ENCODE measurements at places on chromosomes 3 and 15.

DNA sequence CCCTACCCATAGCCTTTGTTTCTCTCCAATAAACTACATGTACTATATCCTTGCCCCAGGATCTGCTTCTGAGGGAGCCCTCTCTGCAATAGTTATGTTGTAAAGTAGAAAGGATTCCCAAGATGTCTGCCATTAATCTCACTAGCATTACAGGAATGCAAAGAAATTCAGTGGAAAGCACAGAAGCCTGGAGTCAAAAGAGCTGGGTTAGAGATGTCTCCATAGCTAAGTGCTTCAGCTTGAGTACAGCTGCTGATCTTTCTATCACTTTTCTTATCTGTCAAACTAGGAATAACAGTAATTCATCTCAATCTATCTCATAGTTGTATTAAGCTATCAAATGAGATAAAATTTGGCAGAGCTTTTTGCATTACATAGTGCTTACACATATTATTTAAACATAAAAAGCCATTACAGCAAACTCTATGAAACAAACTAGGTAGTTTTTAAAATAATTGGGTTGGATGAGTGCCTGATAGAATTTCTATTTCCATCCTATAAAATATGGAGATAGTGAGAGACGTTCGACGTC lies 799.5 kb upstream of the SEMA6D start:
- DNase-seq = no peak

DNA sequence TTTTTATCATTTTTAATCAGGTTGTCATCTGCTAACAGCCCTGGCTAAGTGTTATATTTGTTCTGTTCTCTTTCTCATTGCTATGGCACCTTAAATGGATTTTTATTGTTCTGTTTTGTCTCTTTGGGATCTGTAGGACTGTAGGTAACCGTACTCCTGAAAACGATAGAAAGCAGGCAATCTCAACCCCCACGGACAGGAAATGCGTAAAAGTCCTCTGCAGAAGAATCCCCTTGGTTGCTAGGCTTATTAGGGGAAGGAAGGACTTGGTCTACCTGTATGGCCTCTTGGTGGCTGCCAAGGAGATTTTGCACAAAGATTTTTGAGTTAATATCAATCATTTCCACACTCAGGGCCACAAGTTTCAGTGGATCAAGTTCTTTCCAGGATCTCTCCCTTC lies 571.9 kb upstream of the ZNF385D start:
- no peak for DNase-seq

DNA sequence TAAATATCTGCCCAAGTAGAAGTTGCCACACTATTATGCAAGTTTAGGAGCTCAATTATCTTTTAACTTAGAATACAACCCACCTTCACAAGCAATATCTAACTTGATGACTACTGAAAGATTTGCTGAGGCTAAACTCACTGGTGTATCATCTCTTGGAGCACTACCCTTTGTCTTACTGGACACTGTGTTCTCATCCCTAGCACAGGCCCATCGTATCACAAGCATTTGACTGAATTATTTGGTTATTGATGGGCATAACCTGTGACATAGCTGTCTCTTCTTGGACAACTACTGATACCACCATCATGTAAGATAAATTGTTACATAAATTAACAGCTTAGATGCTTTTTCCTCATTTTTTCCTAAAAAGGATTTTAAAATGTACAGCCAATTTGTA lies 216.2 kb upstream of the THBS1 start:
- DNase-seq = no peak

- DNase-seq = no peak
Measured at GRCh38 chr3:158213461-158213860, 103.6 kb downstream of the RSRC1 start.

DNA sequence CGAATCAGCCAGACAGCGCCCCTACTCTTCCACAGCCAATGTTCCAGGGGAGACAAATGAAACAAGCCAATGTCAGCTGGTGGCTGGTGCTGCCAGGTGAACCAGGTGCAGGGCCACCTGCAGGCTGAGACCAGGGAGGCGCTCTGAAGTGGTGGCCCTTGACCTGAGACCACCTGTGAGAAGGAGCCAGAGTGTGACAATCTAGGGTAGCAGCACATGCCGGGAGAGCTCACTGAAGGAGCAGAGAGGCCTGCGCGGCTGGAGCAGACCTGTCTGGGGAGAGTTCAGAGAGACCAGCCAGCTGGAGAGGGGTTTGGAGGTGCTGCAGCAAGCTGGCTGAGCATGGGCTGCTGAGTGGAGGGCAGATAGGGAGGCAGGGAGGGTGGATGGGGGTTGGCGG lies 693 bp upstream of the STAB1 start:
- no peak for DNase-seq

DNA sequence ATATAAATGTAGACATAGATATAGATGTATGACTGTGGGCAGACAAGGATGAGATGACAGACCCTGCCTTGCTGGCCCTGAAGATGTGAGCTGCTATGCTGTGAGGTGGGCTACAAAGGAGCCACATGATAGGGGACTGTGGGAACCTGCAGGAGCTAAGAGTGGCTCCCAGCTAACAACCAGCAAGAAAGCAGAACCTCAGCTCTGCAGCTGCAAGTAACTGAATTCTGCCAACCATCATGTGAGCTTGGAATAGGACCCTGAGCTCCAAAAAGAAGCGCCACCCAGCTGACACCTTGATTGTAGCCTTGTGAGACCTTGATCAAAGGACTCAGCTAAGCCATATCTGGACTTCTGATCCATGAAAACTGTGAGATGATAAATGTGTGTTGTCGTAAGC lies 123.3 kb upstream of the GRM7 start:
- DNase-seq = no peak

DNA sequence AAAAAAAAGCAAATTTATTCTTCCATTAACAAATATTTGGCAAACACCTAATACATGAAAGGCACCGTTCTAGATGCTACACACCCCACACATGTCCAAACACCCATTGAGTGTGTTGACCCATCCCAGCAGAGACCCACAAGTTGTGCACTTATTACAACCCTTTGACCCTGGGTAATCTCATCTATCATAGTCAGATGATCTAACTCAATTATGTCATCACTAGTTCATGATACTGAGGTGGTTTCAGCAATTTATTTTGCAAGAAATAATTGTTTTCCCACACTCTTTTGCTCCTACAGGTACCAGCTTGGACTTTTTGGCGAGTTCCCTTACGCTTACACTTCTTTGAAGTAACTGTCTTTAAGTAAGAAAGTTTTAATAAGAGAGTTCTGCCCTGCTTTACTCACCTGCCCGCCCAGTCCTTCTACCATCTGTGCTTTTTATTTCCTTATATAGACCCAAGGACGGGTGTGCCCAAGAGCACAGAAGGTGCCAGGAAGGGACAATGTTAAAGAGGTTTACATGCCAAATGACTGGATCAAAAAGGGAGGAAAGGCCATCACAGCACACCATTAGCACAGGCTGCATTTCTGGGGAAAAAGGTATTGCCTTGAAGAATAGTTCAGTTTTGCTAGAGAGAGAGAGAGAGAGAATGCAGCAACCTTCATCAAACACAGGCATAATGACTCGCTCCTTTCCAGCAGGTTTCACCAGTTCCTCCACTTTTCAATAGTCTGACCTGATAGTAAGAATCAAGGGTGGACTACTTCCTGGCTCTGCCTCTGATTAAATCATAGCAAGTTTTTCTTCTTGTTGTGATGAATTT lies 54.5 kb upstream of the ATP11B start:
- no peak for DNase-seq

- no peak for DNase-seq
Measured at GRCh38 chr3:58063022-58063815, 55.0 kb downstream of the FLNB start.

GRCh38 chr3:196749125-196749524 lies 9.5 kb downstream of the PAK2 start:
- DNase-seq = no peak

DNA sequence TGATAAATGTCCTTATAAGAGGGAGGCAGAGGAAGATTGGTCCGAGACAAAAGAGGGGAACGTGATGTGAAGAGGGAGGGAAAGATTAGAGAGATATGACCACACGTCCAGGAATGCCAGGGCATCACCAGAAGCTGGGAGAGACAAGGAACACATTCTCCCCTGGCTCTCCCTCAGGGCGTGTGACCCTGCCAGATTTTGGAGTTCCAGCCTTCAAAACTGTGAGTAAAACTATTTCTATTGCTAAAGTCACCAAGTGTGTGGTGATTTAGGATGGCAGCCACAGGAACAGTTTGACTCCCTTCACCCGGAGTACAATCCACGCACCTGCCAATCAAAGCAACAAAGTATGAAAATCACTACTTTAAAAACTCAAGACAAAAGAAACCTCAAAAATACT lies 32.1 kb upstream of the TJP1 start:
- no peak for DNase-seq

DNA sequence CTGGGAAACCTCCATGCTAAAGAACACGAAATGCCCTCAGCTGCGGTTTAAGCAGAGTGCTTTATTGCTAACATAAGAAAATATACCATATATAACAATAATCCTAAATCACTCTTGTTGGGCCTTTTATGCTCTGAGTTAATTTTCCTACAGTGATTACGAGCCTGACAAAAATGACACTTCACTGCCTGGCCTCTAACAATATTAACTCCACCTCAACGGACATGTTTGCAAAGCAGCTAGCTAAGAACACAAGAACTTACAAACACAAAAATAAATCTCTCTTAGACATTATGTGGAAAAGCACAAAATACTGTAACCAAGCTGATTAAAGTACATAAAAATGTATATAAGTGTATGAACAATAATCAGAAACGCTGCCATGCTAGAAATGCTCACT lies 40.7 kb downstream of the DLG1 start:
- no peak for DNase-seq

- DNase-seq = no peak
Measured at GRCh38 chr15:91710080-91710698, 143.3 kb upstream of the SLCO3A1 start.

DNA sequence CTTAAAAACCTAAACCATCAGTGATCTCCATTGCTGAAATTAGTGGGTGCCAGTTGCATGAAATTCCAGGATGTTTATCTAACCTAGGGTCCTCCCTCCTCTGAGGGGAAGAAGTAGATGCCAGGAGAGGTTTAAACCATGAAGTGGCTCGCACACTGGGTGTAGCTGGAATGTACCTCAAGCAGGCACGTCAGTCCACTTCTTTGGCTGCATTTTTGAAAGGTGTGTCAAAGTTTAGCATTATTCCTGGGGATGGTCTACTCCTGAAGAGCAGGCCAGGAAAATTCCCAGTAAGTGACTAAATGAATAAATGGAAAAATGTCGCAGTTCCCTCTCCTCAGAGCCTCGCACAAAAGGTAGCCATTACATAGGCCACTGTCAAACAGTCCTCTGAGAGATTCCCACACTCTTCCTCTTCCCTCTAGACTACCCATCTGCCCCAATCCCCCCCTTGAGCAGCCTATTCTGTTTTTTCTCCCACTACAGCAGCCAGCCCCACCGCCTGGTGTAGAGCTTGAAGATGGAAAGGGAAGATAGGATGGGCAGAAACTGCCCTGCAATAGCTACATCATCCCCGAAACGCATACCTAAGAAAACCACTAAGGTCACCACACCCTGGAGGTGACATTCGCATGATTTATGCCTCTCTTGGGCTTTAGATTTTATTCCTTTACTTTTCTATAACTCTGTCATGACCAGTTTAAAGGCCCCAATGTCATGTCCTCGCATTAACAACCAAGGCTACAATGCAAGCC lies 655 bp upstream of the TMOD3 start:
- no peak for DNase-seq

DNA sequence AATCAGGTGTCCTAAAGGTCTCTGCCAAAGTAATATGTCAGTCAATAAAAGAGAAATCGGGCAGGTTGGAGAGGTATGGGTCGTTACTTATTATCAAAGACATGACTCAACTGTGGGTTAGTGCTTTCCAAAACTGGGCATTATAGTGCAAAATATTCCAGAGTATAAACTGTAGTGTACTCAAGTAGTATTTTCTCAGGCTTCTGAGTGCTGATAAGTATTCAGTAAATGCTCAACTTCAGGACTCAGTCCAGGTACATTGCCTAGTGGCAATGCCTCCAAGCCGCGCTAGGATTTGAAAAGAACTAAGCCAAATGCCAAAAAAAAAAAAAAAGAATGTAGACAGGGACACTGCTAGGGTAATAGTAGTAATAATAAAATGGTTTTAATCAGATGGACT lies 233.2 kb downstream of the CPNE4 start:
- no peak for DNase-seq

DNA sequence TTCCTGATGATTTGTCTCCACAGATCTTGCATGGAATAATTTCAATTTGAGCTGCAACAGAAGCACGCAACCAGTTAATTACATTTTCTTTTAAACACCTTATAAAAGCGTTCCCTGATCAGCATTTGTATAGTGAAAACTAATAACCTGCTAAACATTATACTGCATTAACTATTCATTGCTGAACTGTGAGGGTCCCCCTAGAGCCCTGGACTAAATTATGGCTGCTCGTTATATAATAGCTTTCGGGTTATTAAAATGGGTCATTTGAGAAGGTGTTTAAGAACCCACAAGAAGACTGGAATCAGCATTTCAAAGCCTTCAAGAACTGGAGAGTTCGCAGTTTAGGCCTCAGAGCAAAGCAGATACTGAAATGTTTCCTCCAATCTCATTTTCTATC lies 52.9 kb upstream of the ICE2 start:
- no peak for DNase-seq

DNA sequence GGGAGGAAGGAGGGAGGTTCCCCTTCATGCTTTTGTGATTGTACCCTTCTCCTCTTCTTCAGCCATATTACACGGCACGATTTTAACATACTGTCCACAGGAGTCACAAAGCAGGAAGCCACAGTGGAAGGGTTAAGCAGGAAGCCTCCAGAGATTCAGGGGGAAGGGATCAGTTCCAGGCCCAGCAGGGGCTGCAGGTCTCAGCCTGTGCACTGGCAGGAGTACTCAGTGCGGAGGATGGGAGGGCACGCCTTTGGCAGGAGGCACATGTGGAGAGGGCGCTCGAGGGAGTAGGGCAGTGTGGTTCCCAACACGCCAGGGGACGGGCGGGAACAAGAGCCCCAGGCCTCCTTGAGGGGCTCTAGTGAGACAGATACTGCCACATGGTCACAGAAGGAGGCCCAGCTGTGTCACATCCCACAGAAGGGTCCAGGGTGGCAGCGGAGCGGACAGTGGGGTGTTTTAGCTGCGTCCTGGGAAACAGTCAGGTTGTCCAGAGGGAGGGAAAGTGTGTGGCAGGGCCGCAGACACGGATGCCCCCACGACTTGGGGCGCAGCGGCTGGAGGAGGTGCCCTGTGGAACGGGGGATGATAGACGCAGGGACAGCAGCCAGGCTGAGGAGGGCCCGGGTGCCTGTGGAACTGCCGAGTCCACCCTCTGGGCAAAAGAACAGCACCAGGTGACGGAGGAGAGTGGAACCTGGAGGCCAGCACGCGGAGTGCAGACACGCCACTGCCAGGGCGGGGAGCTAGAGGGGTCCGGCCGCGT lies 77.5 kb downstream of the CHSY1 start:
- no peak for DNase-seq

DNA sequence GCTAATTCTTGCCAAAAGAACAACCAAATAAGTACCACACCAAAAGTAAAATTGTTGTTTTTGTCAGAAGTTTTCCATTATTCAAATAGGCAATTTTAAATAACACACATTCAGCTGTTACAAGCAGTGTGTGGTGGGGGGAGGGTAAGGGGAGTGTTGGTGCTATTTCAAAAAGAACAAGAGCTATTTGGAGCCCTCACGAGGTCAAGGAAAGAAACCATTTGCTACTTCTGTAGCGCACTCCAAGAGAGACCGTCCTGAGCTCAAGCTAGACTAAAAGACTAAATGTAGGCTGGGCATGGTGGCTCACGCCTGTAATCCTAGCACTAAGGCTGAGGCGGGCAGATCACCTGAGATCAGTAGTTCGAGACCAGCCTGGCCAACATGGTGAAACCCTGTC lies 21.2 kb upstream of the IGF2BP2 start:
- DNase-seq = no peak
